RWPE2 (cell line): ENCODE measurements at places on chromosomes 11 and 22.

- DNase-seq: no peak
Observed at GRCh38 chr11:115396533-115396932, 107.7 kb downstream of the CADM1 start.

DNA sequence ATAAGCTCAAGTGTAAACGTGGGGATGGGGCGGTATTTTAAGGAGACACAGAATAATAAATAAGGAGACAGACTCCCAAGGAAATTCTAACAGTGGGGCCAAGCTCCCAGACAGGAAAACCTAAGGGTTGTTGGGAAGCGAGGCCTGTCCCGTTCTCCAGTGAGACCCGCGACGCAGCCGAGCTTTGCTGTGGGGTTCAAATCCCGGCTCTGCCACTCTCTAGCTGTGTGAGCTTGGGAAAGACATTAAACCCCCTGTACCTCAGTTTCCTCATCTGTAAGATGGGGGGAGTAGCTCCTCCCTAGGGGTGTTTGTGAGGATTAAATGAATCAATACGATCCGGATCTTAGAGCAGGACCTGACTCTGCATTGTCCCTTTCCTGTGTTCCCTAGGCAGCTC, 106.8 kb downstream of the TRIM29 start:
- no peak for DNase-seq

DNA sequence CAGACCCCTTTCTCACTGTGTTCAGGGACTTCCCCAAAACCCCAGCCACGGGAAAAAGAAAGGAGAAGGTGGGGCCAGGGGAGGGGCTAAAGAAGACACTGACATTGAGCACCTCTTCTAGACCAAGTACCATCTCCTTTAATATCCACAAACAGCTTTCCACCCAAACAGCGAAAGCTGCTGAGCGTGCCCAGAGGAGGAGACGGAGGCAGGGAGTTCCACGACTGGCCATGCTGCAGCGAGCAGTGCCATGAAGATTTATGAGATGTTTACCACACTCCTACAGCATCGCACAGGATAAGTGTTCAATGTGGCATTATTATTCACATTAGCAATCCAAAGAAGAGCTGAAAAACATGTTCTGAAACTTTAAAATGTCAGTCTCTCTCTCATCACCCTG, 127.4 kb downstream of the LARGE1 start:
- DNase-seq: no peak

GRCh38 chr11:93984936-93985335, 36.2 kb upstream of the HEPHL1 start:
- DNase-seq: no peak

- DNase-seq: no peak
Observed at GRCh38 chr11:20536784-20537183, 62.6 kb upstream of the SLC6A5 start.

DNA sequence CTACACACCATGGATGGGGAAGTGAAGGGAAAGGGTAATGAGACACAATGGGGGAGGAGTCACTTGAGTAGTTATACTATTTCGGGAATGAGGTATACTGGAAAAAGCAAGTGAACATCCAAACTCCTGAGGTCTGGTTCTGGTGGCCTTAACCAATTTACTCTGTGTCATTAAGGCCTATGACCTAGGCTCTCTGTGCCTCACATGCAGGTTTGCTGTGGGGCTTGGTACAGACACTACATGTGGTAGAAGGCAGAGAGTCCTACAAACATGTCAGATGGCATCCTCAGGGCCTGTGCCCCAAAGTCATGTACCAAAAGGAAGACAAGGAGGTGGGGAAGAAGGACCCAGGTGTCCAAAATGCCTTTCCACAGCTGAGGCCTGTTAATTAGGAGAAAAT, 98.9 kb downstream of the TRIM29 start:
- DNase-seq: peak; percentile 12

DNA sequence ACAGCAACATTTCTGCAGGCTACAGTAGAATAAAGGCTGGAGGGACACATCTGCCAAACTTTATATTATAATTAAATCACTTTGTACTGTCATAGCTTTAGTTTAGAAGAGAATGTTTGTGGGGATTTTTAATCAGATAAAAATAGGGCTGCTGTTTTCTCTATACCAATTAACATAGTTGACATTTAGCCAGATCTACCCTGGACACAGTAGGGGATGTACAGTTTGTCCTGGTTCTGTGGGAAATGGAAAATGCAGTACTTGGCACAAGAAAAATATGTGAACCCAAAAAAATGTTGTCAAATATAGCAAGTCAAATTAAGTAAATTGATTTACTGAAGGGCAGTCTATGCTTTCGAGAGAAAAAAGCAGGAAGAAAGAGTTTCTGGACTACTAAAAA, 20.8 kb upstream of the PICALM start:
- no peak for DNase-seq

DNA sequence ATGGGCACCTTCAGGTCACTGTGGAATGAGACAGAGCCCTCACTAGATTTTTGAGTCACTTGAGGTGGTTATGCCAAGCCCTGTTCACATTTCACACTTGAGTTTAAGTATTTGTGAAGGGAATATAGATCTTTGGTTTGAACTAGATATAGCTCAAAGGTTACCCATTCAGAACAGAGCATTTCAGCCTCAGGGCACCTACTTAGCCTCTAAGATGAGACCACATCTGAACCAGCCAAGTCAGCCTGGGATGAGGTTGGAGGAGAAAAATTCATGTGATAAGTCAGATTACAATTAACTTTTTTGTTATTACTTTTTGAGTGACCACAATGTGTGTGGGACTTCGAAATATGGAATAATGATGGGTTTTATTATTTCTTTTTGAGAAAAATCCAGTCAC, 127.8 kb downstream of the TEAD1 start:
- no peak for DNase-seq

DNA sequence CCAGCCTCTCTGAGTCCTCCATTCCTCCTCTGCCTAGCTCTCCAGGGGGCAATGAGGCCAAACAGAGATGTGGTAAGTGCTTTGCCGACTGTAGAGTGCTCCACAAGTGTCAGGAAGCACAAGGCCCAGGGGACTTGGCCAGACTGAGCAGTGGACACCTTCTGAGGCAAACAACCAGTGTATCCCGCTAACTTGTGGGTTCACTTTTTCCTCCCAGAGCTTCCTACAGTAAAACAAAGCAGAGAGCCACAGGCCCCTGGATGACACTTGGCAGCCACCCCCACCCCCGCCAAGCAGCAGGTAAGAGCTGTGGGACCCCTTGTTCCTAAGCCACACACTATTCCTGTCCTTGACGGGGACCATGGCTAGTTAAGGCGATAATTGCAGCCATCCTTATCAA, 160.9 kb downstream of the CACNA1I start:
- no peak for DNase-seq

DNA sequence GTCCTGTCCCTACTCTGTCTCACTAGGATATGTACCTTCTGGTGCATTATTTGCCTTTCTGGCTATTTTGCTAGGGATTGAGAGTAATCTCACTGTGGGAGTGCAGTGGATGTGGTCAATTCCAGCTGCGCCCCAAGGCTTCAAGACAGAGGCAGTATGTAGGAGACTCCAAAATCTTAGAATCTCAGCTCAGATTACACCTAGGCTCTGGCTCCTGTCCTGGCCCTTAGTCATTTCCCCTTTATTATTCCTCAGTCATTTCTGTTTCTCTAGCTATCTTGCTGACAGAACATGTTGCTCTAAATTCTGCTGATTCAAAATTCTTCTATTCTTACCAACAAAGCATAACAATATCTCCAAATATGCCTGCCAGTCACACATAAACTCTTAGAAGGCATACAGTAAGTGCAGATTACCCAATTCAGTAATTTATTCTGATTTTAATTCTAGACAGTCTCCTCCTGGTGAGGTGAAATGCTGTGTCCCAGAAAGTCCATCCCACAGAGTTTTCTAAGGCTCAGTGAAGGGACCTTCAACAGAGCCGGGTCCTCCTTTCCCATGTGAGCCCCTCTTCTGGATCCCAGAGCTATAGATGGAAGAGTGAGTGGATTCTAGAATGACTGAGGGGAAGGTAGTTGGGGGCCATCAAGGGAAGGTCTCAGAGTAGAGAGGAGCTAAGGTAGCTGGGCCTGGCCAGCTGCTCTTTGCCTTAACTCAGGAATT, 24.3 kb upstream of the GLYATL1 start:
- no peak for DNase-seq

DNA sequence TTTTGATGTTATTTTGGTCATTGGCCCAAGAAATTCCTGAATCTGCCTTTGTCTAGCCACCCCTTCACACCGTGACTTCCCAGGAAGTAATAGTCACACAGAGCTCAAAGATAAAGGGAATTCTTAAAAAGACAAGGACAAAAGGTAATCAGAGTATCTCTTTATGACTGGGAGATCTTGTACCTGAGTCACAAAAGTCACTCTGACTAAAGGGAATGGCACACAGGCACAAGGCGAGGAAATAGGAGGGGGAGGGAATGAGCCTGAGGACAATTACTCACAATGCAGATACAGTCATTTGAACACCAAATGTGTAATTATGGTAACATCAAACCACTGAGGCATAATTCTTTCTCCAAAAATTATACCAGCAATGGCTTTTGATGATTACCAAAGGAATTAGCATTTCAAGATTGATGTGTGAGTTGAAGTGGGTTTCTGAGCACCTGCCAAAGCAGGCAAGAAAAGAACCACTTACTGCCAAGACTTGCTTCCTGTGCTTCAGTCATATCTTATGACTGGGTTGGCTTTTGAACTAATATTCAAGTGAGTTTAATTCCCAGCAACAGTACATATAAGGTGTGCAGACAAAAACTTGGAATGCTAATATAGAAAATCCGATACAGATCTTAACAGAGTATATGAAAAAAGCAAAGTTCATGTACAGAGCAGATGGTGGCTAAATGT, 856.4 kb downstream of the LRRC4C start:
- no peak for DNase-seq

DNA sequence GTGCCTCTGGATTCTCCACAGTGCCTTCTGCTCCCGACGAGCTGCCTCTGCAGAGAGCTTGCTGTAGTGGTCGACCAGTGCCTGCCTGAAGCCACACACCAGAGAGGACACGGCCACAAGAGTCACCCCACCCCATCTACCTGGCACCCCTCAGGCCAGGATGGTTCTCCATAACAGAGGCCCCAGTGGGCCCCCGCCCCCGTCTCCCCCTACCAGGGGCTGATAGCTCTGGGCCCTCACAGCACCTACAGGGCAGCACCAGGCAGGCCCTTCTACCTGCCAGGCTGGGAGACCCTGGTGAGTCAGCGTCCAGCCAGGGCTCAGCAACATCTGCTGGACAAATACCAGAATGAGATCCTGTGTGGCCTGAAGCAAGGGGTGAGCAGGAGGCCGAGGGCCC, 21.7 kb downstream of the SELENOO start:
- peak; percentile 51 for DNase-seq

DNA sequence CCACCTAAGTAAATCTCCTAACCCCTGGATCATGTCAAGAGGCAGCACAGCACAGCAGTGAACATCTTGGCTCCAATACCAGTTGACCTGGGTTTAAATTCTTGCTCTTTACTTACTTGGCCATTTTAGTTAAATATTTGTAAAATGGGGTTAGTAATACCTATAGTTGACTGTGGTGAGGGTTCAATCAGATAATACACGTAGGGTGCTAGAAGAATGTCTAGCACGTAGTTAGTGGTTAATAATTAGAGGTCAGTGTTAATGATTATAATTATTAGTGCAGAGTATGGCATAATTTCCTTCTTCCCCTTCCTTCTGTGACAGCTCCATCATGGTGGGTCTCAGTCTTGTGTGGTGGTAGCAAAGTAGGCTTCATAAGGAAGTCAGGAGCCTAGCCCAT, 520.8 kb downstream of the INSC start:
- DNase-seq: no peak

GRCh38 chr11:82845356-82846353, 54.6 kb downstream of the PRCP start:
- DNase-seq: no peak

DNA sequence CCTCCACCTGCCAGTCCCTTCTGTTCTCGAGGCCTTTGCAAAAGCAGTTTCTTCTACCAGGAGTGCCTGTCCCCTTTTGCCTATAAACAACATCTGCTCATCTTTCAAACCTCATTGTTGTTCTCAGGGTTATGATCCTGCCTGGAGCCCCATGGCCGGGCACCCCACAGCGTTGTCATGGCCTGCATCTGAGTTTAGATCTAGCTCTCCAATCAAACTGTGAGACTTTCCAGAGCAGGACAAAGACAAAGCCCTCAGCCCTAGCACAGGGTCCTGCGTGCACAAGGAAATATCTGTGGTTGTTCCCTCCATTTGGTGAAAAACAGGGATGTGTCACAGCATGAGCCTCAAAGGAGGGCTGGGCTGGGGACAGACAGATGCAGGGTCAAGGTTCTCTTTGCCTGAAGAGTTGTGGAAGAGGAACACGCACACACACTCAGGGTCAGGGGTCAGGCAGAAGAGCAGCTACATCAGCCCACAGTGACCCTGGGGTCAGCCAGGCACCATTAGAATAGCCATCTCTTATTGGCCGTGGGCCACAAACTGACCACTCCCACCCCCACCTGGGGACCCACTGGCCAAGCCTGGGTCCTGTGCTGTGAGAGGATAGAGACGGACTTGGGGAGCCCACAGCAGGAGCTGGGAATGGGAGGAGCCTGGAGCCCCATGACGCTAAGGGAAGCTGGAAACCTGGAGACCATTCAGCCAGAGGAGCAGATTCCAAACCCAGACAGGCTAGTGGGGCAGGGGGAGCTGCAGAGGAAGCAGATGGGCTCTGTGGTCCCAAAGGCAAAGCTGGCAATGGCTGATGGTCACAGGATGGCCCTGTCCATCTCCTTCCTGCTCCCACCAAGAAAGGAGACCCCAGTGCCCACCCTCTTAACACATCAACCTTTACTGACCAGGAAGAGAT, 99.4 kb downstream of the PDE2A start:
- DNase-seq: peak; percentile 4

DNA sequence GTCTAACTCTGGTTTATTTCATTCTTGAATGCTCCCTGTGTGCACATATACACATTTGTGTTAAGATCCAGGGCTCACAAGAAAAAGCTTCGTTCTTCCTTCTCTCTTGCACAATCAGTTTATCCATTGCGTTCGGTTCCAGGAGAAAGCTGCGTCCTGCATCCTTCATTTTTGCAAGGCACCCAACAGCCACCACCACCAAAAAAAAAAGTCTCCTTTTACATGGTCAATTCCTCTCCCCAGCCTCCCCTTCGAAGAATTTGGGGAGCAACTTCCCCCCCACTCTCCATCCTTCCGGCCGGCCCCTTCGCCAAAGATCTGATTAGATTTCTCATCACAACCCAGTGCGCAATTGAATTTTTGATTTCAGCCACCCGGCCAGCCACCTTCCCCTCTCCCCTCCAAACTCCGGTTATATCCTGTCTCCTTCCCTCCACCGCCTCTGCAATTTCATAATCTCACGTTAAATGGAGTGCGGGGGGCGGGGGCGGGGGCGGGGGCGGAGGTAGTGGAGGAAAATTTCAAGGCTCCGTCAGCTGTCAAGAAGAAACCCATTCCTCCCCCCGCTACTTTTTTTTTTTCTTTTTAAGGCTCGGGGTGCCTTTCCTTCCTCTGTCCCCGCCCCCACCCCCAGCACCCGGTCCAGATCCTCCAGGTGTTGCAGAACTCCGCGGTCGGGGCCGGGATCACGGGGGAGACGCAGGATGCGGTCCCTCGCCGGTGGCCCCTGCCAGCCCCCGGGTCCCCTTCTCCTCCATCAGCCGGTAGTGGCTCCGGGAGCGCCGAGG, 1166.5 kb downstream of the LRRC4C start:
- no peak for DNase-seq

- no peak for DNase-seq
Observed at GRCh38 chr11:41486424-41486823, 27.0 kb upstream of the LRRC4C start.
